Hepatic stellate cell (primary cell): ENCODE measurements at places on chromosomes 11 and 22.

DNA sequence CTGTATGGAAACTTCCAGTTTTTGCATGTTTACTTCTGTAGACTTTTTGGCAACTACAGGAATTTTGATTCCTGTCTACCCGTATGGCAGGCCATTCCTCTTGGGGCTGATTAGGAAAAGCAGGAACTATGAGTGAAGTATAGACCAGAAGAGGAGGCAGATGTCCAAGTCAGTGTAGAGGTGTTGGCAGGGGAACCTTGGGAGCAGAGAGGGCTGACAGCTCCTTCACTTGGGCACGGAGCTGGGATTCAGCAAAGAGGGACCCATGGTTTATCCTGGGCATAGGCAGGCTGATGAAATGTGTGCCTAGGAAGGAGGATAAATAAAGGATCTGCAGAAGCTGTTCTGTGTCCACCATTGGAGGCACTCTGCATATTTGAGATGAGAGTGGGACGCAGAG lies 33.1 kb downstream of the TREH start:
- no peak for DNase-seq

DNA sequence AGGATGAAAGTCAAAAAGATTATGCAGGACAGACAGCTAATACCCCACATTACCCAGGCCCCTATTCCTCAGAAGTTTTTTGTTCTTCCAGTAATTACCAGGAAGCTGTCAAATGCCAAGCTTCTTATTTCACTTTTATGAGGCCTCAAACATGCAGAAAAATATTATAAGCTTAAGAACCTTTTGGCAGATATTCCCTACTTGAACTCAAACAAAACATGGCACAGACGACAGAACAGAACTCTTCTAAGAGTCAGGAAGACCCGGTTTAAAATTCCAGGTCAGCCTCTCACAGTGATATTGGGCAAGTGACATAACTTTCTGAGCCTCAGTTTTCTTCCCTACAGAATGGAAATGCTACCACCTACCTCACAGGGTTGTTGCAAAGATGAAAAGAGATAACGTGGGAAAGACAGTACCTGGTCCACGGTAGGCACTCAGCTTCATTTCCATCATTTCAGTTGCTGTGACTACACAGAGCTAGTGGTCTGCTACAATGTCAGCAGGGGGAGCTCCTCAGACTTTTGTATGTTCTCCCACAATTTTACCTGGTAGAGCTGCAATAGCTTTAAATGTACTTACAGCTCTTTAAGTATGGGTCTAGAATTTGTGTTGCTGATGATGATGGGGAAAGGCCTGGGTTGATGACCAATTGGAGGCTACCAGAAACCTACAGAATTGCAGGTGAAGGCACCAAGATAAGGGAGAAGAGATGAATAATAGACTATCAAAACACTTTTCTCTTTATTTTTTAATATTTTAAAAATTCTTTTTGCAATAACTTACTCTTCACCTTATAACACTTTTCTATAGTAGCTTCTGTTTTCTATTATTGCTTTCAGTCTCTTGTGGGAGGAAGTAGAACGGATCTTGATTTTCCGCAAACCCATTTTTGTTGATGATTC lies 98.3 kb upstream of the CHRM4 start:
- peak; percentile 26 for DNase-seq

- no peak for DNase-seq
Observed at GRCh38 chr22:19957445-19957844, 15.8 kb upstream of the TXNRD2 start.

GRCh38 chr11:69699213-69699612 lies 4.6 kb downstream of the FGF19 start:
- DNase-seq, result peak; percentile 40

DNA sequence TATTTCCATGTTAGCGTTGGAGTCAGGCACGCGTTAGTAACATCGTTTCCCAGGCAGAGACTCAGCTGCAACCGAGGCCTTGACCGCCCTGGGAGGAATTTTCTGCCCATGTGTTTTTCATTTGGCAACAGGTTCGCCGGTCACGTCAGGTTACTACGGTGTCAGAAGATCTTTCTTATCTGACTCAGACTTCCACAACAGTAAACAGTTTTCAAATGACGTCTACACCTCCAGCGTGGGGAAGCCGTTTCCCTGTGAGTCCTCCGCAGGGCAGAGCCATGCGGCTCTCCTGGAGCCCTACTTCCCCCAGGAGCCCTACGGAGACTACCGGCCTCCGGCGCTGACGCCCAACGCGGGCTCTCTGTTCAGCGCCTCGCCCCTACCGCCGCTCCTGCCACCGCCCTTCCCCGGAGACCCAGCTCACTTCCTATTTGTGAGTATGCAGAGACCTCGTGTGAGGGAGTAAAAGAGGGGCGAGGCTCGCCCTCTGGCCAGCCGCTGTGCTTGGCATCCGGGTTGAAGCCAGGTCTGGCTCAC lies 14.3 kb upstream of the POU2AF3 start:
- no peak for DNase-seq

- no peak for DNase-seq
Observed at GRCh38 chr11:16030664-16031063, 325.7 kb downstream of the SOX6 start.

DNA sequence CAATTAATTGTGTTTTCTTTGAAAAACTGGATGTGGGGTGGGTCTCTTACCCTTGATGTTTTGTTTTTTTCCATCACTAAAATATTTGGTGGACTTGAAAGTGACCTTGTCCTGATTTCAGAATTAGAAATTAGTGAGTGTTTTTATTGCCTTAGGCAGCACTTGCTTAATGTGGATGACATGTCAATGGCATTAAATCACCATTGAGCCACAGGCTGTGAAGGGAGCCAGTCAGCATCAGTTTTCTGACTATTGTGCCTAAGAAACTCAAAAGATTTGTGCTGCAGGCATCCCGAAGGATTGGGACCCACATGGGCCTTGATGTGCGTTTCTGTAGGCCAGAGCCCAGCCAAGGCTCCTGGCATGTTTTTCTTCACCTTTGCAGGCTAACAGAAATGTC lies 53.8 kb downstream of the SWAP70 start:
- no peak for DNase-seq
